ENCODE measurements at places on chromosomes 1 and 21.

- DNase-seq, result no peak
Observed at GRCh38 chr1:233367057-233367803, 39.7 kb downstream of the MAP3K21 start.

DNA sequence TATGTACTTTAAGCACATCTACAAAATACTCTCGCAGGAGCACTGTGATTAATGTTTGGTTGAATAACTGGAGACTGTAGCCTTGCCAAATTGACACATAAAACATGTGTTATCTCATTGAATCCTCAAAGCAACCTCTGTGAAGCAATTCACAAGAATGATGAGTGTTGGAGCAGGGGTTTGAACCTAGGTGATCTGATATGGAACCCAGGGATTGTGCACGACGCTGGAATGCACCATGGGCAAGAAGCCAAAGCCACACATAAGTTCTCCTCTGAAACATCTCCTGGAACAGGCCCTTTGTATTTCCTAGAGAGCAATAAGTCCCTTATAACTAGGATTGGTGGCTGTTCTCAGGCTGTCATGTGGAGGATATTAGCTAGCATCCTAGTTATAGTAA lies 124.6 kb upstream of the IVNS1ABP start:
- no peak for DNase-seq

GRCh38 chr1:64890699-64891447 lies 75.5 kb downstream of the JAK1 start:
- DNase-seq, result no peak

GRCh38 chr1:223222377-223222776 lies 79.3 kb upstream of the TLR5 start:
- no peak for DNase-seq

DNA sequence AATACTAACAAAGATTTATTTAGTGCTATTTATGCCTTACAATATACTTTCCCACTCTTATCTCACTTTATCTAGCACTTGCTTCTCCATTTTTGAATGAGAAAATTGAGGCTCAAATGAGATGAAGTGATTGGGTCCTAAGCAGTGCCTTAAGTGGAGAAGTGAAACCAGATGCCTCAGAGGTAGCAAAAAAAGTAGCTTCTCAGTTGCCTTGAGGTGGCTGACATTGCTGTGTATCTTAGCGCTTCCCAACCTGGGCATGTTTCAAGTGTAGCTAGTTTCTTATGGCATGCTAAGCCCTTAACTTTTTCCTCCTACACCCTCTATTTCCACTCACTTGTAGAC lies 390.4 kb downstream of the OMA1 start:
- no peak for DNase-seq

- no peak for DNase-seq
Observed at GRCh38 chr1:221711656-221712055, 30.2 kb downstream of the DUSP10 start.

DNA sequence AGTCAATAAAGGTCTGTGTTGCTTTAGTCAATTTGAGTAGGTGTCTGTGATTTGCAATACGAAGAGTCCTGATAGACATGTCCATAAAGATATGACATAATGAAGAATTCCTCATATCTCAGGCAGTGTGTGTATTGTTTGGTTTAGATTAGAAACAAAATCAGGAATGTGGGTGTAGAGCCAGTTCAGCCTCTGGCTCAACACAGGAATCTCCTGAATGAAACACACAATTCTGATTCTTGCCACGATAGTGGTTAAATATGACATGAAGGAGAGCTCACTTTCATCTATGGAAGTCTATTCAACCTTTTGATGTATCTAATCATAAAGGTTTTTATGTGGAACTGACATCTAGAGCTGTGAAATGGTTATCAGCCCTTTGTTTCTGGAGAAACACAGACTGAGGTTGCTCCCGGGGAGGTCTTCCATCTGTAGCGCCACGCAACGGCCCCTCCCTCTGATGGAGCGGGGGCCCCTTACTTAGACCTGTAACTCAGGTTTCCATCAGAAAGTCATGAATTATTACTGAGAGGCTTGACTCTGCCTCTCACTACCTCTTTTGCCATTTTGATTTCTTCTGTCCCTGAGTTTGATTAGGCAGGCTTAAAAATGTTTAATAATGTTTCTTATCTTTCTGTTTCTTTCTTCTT lies 19.5 kb downstream of the TSPAN2 start:
- DNase-seq, result no peak

DNA sequence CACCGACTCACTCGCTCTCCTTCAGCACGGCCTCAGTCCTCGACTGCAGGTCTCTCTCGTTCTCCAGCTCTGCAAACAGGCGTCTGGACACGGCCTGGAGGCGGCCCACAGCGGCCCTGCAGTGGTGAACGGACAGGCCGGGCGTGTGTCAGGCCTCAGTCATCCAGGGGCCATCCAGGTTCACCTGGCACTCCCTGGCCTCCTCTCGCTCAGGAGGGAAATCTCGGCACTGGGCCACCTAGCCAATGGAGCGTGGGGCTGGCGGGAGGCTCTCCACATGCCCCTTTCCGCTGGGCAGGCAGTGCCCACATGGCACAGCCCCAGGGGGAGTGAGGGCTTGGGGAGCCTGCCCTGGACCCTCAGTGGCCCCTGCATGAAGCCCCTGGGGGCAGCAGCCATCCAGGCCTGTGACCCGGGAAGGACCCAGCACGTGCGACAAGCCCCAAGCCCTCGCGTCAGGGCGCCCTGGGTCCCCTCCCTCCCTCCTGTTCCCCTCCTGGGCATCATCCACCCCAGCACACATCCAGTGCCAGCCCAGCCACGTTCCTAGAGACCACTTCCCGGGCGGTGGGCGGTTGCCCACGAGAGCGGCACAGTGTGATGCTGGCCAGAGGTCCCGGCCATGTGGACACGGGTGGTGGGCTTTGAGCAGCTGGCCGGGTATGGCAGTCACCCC lies 18.1 kb downstream of the CFAP74 start:
- DNase-seq, result peak; percentile 40

DNA sequence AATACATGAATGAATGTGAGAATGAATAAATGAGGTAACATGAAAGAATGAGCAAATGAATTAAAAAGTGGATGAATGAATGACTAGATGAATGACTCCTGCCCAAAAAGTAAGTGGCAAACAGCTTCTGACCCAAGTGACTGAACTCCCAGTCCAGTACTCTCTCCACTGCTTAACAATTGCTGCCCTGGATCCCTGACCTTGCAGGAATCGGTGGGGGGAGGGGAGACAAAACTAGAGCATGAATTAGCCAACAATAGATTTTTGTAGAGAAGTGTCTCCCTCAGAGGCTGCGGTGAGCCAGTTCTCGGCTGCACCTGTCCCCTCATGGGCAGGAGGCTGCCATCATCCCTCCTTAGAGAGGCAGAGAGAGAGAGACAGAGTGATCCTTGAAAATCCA lies 5.9 kb upstream of the GRIK3 start:
- no peak for DNase-seq

- no peak for DNase-seq
Observed at GRCh38 chr1:98732985-98733781, 71.7 kb downstream of the SNX7 start.

All from cerebellar cortex (tissue), 1 donor.